Tibial nerve (tissue), 4 donors: ENCODE measurements at places on chromosomes 6 and 20. TPM values are rescaled to one million over a fixed set of nuclear protein-coding genes. Genes with fewer than 3 reads are reported as not detected.

SEL1L2 gene
- not detected for total RNA-seq

GABRR2 gene
- total RNA-seq = 3.6 TPM

GSTA2 gene
- not detected for total RNA-seq

ZC3H12D gene
- total RNA-seq = 3.1 TPM

C4B gene
- 333 TPM for total RNA-seq

MYLK2 gene
- 1.3 TPM for total RNA-seq

PAK5 gene
- not detected for total RNA-seq

HAO1 gene
- not detected for total RNA-seq

PPP1R18 gene
- 34.3 TPM for total RNA-seq

BCAS1 gene
- 59.6 TPM for total RNA-seq

RAD21L1 gene
- not detected for total RNA-seq

HLA-DQB1 gene
- total RNA-seq = 3.1 TPM

EFCAB8 gene
- not detected for total RNA-seq

COL19A1 gene
- total RNA-seq = not detected

CPXM1 gene
- total RNA-seq = 2.0 TPM

KCNQ2 gene
- total RNA-seq = not detected

LAMA5 gene
- total RNA-seq = 230 TPM

SPEF1 gene
- total RNA-seq = not detected

RIPPLY2 gene
- total RNA-seq = 0.21 TPM

RPS18 gene
- total RNA-seq = 2,115 TPM

LBP gene
- total RNA-seq = not detected
